ENCODE measurements at places on chromosomes 4 and X.

DNA sequence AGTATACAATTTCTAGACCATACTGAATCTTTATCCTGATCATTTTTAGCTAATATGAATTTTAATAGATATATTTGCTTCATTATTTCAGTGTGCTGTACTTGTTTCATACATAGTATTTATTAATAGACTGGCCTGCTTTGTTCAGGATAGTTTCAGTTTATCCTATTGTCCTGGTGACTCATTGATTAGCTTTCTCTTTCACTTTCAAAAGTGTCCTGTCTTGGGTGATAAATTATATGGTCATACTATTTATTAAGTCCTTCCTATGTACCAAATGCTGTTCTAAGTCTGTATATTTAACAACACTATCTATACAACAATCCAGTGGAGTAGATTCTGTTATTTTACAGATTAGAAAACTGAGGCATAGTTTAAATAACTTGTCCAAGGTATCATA is 153.8 kb upstream of the RAPGEF2 start:
- DNase-seq = no peak

DNA sequence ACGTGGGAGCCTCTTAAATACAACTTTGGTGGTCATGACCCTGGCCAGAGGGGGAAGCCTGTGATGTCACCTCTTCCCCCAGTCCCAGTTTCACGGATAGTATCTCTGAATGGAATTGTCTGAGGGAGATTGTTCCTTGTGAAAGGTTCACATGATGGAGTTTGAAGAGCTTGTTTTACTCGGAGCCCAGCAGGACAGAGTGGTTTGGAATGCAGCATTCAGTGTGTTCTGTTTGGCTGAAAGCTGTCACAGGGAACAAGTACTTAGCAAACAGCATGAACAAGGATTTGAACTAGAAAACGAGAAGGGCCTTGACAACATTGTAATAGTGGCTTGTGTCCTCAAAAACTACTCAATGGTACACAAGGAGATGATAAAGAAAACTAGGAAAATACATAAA is 133.9 kb upstream of the CXorf66 start:
- no peak for DNase-seq

GRCh38 chrX:22032506-22032905 is 381 bp downstream of the PHEX start:
- DNase-seq = no peak

DNA sequence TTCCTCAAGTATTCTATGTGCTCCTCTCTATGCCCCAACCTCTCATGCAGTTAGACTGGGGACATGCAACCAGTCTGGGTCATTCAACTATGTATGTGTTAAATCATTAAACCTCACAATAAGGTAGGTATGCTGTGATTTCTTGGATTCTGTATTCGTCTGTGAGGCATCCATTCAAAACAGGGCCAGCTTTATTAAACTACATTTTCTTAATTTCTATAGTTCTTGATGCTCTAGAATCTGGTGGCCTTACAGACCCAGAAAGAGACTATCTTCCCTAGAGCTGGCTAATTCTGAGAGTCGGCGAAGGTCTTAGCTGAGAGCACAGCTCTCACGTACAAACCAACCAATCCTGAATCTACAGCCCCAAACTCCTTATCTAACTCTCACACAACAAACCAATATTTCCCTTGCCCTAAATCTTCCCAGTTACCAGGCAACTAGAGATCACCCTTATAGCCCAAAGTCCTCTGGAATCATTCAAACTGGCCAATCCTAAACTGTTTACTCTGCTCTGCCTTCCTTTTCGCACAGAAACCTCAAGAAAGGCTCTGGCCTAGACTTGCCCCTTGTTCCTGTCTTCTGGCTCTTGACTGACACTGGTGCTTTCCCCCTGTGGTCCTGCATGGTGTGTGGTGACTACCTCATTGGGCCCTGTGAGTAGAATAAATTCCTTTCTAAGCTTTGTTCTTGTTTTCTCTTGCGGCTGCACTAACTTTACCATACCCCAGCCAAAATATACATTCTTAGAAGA is 203.5 kb upstream of the TET2 start:
- DNase-seq = peak; percentile 4

GRCh38 chr4:2697995-2698414 is 58.1 kb downstream of the TNIP2 start:
- no peak for DNase-seq

DNA sequence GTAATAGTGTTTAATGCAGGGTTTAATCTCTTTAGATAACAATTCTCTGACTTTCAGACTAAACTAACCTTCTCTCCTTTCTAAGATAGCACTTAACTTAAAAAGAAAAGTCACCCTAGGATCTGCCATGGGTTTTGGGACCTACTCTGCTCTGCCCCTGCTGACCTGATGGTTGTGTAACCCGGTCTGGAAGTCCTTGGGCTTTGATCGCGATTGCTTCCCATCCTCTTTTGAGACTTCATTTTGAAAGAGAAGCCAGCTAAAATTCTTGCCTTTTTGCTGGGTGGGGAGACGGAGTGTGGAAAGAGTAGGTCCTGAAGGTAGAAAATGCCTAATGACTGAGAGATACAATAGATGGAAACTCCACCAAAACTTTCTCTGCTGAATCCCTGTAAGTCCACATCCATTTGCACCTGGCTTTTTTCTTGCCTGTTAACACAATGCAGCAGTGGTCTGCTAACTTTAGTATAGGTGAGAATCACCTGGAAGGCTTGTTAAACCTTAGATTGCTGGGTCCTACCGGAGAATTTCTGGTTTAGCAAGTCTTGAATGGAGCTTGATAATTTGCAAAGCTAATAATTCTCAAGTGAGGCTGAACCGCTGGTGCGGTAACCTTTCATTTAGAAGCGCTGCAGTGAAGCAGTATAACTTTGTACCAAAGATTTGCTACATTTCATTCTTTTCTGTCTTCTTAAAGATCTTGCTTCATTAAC is 45.6 kb upstream of the CCSER1 start:
- DNase-seq = no peak

DNA sequence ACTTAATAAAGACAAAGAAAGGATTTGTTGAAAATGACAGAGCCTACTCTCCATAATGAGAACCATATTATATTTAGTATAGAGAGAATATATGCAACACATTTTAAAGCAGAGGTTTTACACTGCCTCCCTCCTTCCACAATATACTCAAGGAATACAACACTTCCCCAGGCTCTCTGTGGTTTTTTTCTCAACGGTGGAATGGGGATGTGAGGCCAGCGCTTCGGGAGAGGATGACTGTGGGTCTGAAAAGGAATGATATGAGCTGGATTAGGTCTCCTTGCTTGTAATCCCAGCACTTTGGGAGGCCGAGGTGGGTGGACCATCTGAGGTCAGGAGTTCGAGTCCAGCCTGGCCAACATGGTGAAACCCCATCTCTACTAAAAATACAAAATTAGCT is 348.7 kb upstream of the KLF3 start:
- DNase-seq = no peak

DNA sequence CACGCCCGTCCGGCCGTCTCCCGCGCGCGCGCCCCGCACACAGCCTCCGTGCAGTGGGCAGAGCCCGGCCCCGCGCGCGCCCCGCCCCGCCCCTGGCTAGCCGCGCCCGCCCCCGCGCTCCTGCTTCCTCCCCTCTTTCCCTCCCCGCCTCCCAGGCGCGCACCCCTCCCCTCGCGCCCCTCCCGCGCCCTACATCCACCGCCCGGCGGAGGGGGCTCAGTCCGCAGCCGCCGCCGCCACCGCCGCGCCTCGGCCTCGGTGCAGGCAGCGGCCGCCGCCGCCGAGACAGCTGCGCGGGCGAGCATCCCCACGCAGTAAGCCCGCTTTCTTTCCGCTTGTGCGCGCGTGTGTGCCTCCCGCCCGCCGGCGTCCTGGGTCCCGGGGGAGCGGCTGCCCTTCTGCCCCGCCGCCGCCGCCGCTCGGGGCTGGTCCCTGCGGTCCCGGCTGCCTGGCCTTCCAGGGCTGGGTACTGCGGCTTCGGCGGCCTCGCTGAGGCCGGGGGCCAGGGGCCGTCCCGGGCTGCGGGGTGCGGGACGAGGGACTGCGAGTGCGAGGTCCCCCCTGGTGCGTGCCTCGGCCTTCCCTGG is at the start of gene FHL1:
TSS of gene FHL1 (plus strand) at position 219 of the 587 bp plus-strand sequence.
- DNase-seq = peak; percentile 65

GRCh38 chr4:34566091-34566490 is 1678.2 kb downstream of the ARAP2 start:
- DNase-seq = no peak

DNA sequence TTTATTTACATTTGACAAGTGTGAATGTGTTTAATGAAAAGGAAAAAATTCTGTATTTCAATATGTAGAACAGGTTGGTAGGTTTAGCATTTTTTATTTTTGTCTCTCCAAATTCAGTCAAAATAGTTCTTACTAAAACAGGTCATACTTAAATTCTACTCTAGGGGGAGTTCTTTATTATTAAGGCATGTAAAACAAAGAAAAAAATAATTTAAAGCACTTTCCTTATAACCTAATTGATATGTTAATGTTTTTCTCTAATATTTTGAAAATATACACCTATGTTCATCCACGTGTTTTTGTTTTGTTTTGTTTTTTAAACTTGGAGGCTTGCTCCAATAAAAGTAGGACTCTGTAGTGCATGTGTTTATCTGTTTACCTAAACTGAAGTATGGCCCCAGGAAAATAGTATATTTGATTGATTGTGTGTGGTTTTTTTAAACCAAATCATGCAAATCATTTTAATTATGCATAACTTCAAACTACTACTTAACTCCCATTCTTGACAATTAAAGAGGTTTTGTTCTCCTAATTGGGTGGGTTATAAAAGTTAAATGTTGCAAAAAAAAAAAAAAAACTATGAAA is 562.7 kb downstream of the RPA4 start:
- DNase-seq = no peak

DNA sequence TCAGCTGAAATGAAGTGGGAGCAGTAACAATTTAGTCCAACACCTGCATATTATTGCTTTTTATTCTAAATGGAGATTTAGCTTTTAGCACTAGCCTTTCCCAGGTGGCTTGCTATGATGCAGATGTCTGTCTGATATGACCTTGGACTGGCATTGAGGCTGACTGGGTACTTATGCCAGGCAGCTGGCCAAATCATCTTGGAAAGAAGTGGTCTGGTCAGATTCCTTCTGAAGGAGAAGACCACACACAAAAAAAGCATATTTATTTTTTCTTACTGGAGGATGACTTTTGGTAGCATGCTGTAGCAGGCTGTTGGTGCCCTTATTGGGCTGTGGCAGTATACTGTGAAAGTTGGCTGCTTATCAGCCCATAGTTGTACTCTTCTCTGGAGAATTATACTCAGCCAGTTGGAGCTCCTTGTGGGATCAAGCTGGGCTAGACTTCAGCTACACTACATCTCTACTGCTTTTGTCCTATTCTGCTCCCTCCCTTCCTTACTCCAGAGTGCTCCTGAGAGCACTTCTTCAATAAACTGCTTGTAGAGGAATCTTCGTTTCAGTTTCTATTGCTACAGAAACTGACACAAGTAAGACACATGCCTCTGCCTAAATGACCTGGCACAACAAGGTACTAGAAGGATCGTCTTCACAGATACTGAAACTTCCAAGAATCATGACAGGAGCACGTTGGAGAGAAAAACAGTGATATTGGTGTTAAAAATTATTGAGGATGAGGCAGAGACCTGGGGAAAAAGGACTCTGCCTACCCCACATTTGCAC is 196.8 kb upstream of the RPS6KA3 start:
- DNase-seq = no peak

- no peak for DNase-seq
Measured at GRCh38 chrX:14489437-14489836, 39.9 kb upstream of the GLRA2 start.

- no peak for DNase-seq
Measured at GRCh38 chr4:155722816-155723499, 35.9 kb upstream of the GUCY1B1 start.

- DNase-seq = no peak
Measured at GRCh38 chrX:44529310-44529709, 13.3 kb downstream of the FUNDC1 start.

- DNase-seq = no peak
Measured at GRCh38 chr4:41797260-41797659, 48.7 kb upstream of the PHOX2B start.

DNA sequence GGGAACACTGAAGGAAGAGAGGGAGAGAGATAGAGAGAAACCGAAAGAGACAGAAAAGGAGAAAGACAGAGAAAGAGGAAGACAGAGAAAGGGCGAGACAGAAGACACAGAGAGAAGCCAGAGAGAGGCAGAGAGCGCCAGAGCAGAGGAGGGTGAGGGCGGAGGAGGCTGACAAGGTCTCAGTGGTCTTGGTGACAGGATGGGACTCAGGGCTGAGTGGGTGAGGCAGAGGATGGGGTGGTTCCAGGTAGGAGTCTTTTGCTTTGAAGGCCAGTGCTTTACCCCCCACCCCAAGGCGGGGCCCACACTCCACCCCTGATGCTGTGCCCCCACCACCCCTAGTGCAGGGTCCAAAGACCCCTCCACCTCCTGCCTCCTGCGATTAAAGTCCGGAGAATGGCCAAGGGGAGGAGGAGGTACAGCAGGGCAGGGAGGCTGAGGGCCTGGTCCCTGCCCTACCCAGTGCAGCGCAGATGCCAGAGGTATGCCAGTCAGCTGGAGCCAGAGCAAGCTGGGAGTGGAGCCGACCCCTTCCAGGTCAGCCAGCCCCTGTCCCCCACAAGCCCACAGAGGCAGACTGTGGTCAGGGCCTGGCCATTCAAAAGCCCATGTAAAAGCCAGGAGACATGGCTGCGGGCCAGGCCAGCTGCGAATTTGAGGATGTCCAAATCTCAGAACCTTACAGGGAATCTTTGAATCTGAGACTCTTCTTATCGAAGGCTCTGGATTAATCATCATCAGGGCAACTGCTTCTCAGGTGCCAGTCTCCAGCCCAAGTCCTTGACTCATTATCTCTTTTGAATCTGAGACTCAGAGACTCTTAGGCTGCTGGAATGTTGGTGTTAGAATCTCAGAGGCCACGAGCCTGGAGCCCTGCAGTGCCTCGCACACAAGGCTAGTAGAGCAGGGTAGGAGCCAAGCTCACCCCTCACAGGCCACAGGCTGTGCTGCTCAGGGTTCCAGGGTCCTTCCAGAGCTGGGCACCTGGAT is 758 bp downstream of the IQSEC2 start:
- DNase-seq = no peak

DNA sequence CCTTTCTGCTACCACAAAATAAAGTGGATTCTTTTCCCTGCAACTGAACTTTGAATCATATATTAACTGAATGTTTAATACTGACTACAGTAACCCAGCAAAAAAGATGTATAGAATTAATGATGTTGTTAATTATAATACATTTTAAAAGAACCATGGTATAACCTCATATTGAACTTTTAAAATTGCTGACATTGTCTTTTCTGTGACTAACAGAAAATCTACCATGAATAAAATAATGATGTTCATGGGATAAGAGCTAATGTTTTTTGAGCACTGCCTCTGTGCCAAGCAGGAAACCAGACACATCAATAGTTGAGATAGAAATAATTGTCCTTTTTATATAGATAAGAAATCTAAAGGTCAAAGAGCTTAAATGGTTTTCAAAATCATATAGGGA is 691.9 kb downstream of the PDHA2 start:
- no peak for DNase-seq

DNA sequence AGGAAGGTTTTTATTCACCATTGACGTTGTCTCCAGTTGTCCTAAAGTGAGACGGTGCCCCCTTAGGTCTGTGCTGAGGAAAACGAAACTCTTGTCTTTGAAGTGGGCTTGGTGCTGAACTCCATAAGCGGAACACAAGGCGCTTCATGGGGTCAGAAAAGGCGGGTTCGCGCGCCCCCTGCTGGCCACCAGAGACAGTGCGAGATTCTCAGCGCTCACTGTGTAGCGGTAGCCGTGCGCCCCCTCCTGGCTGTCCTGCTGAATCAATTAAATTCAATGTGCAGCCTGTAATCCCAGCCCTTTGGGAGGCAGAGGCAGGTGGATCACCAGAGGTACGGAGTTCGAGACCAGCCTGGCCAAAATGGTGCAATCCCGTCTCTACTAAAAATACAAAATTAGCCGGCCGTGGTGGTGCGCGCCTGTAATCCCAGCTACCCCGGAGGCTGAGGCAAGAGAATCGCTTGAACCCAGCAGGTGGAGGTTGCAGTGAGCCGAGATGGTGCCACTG is 64.1 kb downstream of the RLIM start:
- DNase-seq = peak; percentile 70
